Activated CD8-positive, alpha-beta T cell treated with anti-CD3 and anti-CD28 coated beads for 36 hours (primary cell): ENCODE measurements at places on chromosomes 4 and X.

GRCh38 chr4:133084421-133084820, 64.7 kb upstream of the PCDH10 start:
- no peak for DNase-seq

DNA sequence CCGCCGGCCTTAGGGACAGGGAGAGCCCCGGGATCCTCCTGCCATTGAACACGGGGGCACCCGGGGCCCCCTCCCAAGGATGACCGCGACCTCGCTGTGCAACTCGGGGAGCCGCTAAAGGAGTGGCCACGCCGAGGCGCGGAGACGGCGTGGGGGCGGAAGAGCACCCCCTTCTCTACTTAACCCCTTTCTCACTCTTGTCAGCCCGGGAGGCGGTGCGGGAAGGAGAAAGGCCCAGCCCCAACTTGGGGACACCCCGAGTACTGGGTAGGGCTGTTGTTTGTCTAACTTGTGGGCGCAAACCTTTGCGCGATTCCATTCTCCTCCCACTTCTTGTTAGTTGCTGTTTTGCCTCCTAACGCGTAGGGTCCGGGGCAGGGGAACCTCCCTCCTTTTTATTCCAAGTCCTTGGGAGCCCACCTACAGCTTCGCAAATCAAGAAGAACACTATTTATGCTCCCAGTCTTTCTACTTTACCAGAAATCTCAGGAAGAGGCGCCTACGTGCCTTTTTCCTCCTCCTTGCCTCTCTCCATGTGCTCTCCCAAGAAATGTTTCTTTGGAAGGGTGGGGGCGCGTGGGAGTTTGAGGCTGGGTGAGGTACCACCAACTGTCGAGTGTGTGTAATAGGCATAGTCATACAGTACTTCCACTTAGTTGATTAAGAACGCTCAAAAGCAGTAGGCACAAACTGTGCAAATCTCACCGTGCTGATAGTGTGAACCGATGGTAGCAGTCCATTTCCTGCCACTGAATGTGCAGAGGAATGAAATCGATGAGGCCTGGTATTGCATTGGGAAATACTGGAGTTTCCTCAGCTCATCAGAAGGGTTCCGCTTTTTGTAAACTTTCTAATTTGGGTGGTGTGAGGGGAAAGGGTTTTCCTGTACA, 813 bp downstream of the DIAPH2 start:
- peak; percentile 62 for DNase-seq

DNA sequence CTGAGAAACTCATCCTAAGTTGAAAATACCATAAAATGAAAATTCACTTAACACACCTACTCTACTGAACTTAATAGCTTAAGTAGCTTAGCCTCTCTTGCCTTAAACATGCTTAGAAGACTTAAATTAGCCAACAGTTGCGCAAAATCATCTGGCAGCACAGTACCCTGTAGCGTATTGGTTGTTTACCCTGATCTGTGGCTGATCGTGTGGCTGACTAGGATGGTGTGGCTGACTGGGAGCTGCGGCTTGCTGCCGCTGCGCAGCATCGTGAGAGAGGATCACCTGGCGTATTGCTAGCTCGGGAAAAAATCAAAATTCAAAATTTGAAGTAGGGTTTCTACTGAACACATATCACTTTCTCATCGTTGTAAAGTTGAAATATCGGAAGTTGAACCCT, 6.3 kb downstream of the RUFY3 start:
- no peak for DNase-seq

GRCh38 chr4:142036795-142037583, 400.6 kb downstream of the IL15 start:
- no peak for DNase-seq

DNA sequence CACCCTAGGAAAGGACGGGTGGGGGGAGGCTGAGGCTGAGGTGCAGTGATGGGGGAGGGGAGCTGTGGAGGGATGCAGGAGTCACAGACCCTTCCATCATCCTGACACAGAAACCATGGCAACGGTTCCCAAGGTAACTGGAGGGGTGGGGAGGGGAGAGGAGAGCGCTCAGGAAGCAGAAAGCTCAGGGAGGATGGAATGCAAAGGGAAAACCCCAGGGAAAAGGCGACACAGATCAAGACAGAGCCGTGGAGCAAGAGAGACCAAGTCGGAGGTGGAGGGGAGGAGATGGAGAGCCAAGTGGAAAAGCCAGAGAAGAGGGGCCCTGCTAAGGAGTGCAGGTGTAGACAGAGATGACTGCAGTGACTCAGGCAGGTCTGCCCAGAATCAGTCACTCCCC, 14.5 kb downstream of the L1CAM start:
- DNase-seq, result no peak
